ENCODE measurements at places on chromosomes 7 and 10. TPM values are rescaled to one million over a fixed set of nuclear protein-coding genes. Genes with fewer than 3 reads are reported as not detected.
A peak's percentile ranks its signal among the peaks of the same experiment; 100 is the strongest.

DNA sequence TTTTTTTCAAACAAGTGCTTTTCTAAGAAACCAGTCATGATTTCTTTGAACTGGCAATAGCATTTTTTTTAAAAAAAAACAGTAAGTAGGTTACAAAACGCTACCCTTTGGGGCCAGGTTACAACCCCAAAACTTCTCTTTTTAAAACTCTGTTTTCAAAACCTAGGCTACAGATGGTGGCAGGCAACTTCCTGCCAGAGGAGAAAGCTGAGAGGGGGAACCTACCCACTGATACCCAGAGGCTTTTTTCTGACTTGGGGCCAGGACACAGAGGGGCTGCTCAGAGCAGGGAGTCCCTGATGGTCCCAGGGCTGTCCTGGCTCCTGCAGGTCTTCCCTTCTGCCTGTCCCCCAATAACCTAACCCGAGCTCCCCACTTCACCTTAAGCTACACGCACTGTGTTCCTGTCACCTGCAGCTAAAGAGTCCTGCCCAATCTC, 6.9 kb downstream of the STN1 start:
- peak; percentile 91 for DNase-seq

GRCh38 chr7:70523249-70523988, 608.5 kb upstream of the GALNT17 start:
- no peak for DNase-seq

DNA sequence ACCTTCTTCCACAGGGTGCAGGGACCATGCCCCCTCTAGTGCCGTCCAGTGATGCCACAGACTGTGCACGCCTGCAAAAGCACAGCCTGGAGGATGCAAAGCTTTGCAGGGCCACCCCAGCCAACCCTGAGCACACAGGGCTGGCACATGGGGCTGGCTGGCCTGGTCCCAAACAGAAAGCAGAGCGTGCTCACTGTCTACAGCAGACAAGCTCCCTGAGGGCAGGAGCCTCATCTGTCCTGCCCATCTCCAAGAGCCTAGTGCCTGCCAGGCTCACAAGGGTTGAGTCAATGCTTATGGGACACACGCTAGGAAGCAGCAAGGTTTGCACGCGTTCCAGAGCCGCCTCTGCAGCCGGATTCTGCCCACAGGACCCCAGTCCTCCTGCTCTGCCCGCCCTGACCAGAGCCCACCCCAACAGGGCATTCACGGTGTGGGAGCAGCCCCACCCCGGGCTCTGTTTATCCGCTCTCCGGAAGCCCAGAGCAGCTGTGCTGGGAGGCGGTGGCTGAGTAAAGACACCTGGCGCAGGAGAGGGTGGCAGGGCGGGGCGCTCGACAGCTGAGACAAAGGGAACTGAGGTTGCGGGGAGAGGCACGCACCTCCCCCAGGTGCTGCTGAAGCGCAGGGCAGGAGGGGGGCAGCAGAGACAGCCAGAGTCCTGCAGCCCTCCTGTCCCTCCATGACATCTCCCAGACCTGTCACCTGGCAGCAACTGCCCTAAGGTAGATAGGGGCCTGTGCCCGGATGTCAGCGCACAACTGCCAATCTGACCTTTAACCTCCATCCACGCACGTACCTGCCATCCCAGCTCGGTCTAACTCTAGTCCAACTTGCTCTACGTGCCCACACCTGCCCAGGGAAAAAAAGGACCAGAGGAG, 4.3 kb downstream of the KCNH2 start:
- peak; percentile 66 for DNase-seq

DNA sequence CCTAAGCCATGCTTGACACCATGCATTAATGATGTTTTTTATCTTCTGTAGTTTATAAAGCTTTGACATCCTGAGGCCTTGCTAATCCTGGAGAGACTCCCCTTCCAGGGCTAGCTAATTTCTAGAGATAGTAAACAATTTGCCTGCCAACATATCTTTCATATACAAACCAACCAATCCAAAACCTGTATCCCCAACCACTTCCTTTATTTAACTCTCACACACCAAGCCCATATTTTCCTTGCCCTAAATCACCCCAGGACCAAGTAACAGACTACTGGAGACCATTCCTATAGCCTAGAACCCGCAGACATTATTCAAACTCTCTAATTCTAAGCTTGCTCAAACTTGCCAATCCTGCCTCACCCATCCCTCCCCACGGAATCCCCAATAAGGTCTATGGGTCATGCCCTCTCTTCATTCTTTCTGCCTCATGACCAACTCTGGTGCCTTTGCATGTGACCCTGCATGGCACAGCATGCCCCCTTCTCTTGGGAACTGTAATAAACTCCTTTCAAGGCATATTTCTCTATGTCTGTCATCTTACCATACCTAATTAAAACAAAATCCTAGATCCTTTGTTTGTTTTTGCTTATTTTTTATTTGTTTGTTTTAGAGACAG, 116.6 kb upstream of the CACUL1 start:
- DNase-seq, result no peak

DNAH11 gene
- 6.1 TPM for total RNA-seq

CDC14C gene
- total RNA-seq, result not detected

GRCh38 chr7:90512821-90513254, 43.4 kb downstream of the PTTG1IP2 start:
- DNase-seq, result peak; percentile 11

DNA sequence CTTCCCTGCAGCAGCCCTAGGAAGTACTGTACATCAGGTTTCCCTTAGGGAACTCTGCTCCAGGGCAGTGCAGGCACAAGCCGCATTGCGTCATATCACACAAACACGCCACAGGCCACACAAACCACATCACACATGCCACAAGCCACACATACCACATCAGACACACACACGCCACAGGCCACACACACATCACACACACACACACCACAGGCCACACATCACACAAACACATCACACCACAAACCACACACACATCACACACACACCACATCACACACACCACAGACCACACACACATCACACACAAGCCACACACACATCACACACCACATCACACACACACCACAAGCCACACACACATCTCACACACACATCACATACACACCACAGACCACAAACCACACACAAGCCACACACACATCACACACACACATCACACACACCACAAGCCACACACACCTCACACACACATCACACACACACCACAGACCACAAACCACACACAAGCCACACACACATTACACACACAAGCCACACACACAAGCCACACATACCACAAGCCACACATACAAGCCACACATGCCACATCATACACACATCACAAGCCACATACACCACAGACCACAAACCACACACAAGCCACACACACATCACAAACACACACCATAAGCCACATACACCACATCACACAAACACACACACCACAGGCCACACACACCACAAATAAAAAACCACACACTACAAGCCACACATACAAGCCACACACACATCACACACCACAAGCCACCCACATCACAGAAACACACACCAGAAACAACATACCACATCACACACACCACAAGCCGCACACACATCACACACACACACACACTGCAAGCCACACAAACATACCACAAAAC, 53.4 kb downstream of the TMEM209 start:
- peak; percentile 73 for DNase-seq

PKD2L1 gene
- 0.17 TPM for total RNA-seq

OR2A42 gene
- not detected for total RNA-seq

DNA sequence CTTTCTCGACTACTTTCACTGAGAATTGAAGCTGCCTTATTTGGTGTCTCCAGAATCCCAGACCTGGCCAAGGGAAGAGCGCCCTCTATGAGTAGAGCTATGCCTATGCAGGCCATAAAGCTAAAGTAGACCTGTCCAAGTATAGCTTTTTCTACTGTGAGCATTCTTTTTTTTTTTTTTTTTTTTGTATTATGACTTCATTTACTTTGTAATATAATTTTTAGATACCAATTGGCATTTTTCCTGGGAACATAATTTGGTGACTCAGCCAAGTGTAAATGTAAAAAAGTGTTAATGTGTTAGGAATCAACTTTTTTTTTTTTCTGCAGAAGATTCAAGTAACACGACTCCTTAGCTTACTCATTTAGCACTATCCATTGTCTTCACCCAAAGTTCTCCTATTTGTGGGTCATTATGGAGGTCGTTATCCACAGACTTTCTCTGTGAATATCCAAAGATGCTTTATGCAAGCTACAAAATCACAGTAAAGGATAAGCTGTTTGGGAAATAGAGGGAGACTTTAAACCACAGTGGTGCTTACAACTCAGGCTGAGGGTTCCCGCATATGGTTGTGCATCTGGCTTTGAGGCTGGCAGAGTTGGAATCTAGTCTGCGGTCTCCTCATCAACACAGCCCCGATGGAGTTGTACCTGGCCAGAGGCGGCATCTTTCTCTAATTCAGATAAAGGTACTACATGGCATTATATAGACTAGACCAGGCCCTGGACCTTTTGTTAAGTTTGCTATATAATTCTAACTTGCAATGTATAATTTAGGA, 1040.2 kb upstream of the SORCS1 start:
- DNase-seq, result no peak

- no peak for DNase-seq
Observed at GRCh38 chr10:52316001-52316400, 1.9 kb downstream of the DKK1 start.

GRCh38 chr7:146591976-146592375, 475.4 kb downstream of the CNTNAP2 start:
- DNase-seq, result no peak

DNA sequence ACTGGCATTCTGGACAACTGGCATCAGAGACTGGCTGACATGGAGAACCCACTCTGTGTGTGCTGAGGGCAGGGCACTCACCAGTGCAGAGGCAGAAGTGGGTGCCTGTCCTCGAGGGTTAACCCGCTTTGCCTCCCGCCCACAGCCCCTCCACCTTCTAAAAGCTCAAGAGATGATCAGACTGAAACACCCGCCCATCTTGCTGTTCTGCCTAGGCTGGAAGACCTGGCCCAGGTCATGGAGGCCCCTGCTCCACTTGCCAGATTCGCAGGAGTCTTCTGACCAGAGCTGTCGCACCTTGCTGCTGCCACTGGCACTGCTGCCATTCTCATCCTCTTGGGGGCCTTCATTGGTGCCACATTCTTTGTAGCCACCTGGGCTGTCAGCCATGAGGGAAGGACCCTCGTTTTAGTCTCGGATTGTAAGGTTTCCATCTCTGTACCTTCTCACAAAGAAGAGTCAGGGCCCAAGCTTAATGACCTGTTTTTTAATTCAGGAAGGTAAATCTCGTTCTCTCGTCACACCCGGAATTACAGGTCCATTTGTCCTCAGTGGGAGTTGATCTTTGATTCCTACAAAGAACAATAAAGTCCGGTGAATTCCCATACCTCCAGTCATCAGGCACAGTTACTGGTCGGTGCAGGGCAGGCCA, 1.9 kb downstream of the CYREN start:
- no peak for DNase-seq

DNA sequence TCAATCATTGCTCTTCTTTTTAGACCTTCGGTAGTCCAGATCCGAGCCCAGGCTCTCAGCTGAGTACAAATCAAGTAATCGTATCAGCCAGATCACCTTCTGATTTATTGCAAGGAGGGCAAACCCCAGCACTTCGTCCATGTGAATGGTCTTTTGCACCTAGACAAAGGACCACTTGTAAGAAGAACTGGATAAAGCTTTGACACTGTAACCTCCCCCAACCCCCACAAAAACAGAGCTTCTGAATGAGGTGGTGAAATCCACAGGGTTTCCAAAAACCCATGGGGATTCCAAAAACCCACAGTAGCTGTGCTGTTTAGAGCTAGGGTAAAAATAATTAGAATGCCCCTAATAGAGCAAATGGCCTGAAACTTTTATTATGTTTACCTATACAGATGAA, 148.8 kb upstream of the ODAD2 start:
- no peak for DNase-seq

DNA sequence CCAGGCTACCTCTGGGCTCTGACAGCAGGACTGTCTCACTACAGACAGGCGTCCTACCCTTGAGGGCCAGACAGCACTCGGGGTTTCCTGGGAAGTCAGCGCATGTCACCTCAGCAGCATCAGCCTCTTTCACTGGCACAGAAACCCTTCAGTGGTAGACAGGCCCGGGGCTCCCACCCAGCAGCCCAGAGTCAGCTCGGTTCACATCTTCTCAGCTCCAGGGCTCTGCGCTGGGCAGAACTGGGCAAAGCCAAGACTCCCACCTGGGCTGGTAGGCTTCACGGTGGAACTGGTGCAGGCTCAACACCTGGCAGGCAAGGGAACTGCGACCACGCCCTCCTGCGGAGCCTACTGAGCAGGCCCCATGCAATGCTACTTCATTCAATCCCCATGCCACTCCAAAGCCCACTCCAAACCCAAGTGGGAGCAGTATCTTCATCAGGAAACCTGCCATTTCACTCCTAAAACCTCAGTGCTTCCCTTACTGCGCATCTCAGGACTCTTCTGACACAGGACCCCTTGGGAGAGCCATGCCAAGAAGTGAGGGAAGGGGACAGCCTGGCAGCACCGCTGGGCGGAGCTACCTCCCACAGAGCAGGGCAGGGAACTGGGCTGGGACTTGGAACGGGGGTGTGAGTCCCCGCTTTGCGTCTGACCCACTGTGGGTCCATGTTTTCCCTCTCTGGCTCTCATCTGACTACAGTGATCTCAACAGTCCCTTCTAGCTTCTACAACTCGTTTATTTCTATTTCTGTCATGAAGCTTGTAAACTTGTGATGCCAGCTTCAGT, 60.4 kb downstream of the SCRN1 start:
- DNase-seq, result no peak

DNA sequence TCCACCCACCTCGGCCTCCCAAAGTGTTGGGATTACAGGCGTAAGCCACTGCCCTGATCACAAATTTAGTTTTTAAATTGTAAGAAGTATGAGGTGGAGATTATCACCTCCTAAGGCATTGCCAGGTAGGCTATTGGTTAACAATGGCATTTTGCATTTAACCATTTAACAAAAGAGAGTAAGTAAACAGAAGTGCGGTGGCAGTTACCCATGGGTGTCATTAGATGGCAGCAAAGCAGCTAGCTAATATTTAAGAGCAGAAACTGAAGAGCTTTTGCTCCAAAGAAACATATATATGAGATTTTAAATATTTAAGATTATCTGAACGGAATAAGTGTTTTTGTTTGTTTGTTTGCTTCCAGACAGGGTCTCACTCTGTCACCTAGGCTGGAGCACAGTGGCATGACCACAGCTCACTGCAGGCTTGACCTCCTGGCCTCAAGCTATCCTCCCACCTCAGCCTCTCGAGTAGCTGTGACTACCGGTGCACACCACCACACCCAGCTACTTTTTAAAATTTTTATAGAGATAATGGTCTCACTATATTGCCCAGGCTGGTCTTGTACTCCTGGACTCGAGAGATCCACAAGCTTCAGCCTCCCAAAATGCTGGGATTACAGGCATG, 325.5 kb upstream of the C7orf33 start:
- peak; percentile 60 for DNase-seq

Data from activated CD4-positive, alpha-beta T cell treated with anti-CD3 and anti-CD28 coated beads, Interleukin-2, amount 10 ng/mL, durations not matched to agents 24 days and 14 days (primary cell).